Uterine smooth muscle cell (primary cell): ENCODE measurements at places on chromosomes 4 and X. TPM values are rescaled to one million over a fixed set of nuclear protein-coding genes. Genes with fewer than 3 reads are reported as not detected.

The PDCL2 gene
- total RNA-seq: not detected in 2 replicates

The ATP1B4 gene
- total RNA-seq: not detected in 2 replicates

The KLKB1 gene
- not detected in 2 replicates for total RNA-seq

The HOPX gene
- total RNA-seq: 0.37 and 2.2 TPM in 2 replicates

The FBXW7 gene
- 64.1 and 95.0 TPM in 2 replicates for total RNA-seq

The ADGRG4 gene
- not detected in 2 replicates for total RNA-seq

The PRRG1 gene
- 7.7 and 8.6 TPM in 2 replicates for total RNA-seq

The OPN1MW2 gene
- not detected in 2 replicates for total RNA-seq

The GAGE12F gene
- not detected in 2 replicates for total RNA-seq

The SYTL5 gene
- total RNA-seq: 0.66 and 1.2 TPM in 2 replicates

The F8A2 gene
- not detected in 2 replicates for total RNA-seq

The NXF2 gene
- total RNA-seq: not detected in 2 replicates

The RUFY3 gene
- total RNA-seq: 67.7 and 97.8 TPM in 2 replicates

The MAGEA4 gene
- total RNA-seq: not detected in 2 replicates

The PAGE2B gene
- total RNA-seq: not detected in 2 replicates

The BANK1 gene
- 0.44 and 1.00 TPM in 2 replicates for total RNA-seq

The ZFP92 gene
- 0.33 and 0.50 TPM in 2 replicates for total RNA-seq

The TBL1X gene
- 28.9 and 35.1 TPM in 2 replicates for total RNA-seq

The ALG13 gene
- total RNA-seq: 34.4 and 41.2 TPM in 2 replicates

The NDST3 gene
- total RNA-seq: under 0.01 TPM in 1 of 2 replicates, not detected in the other

The STBD1 gene
- 7.2 and 7.6 TPM in 2 replicates for total RNA-seq

The HSPA4L gene
- 5.4 and 8.4 TPM in 2 replicates for total RNA-seq

The VGLL1 gene
- total RNA-seq: not detected in 2 replicates

The KDR gene
- 0.75 and 0.77 TPM in 2 replicates for total RNA-seq

The ARHGAP6 gene
- 2.7 and 5.2 TPM in 2 replicates for total RNA-seq

The ENOX2 gene
- 12.7 and 16.3 TPM in 2 replicates for total RNA-seq

The OTUD6A gene
- total RNA-seq: under 0.01 TPM in 1 of 2 replicates, not detected in the other

The CHRNA9 gene
- total RNA-seq: 0.12 TPM in 1 of 2 replicates, not detected in the other

The ARHGAP10 gene
- total RNA-seq: 33.6 and 42.2 TPM in 2 replicates

The GSX2 gene
- total RNA-seq: 0.12 TPM in 1 of 2 replicates, not detected in the other

The SULT1E1 gene
- 0.33 and 0.50 TPM in 2 replicates for total RNA-seq

The WDR19 gene
- 38.0 and 52.4 TPM in 2 replicates for total RNA-seq

The MAGEA10 gene
- not detected in 2 replicates for total RNA-seq

The PAGE5 gene
- total RNA-seq: not detected in 2 replicates

The RNF212 gene
- 0.44 and 2.0 TPM in 2 replicates for total RNA-seq

The TSR2 gene
- total RNA-seq: 9.4 and 13.7 TPM in 2 replicates

The PDLIM3 gene
- 5.2 and 9.3 TPM in 2 replicates for total RNA-seq

The PRKX gene
- 11.8 and 18.4 TPM in 2 replicates for total RNA-seq

The STOX2 gene
- total RNA-seq: 0.12 and 0.33 TPM in 2 replicates
